ENCODE measurements at places on chromosomes 12 and 14.

- DNase-seq = peak; percentile 85
Measured at GRCh38 chr14:38280081-38280480, 24.2 kb upstream of the CLEC14A start.

GRCh38 chr14:22506778-22507351 lies 82.2 kb downstream of the DAD1 start:
- no peak for DNase-seq

DNA sequence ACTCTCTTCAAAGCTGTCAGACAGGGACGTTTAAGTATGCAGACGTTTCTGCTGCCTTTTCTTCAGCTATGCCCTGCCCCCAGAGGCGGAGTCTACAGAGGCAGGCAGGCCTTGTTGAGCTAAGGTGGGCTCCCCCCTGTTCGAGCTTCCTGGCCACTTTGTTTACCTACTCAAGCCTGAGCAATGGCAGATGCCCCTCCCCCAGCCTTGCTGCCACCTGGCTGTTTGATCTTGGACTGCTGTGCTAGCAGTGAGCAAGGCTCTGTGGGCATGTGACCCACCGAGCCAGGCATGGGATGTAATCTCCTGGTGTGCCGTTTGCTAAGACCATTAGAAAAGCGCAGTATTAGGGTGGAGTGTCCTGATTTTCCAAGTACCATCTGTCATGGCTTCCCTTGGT lies 900.4 kb upstream of the MDGA2 start:
- no peak for DNase-seq

DNA sequence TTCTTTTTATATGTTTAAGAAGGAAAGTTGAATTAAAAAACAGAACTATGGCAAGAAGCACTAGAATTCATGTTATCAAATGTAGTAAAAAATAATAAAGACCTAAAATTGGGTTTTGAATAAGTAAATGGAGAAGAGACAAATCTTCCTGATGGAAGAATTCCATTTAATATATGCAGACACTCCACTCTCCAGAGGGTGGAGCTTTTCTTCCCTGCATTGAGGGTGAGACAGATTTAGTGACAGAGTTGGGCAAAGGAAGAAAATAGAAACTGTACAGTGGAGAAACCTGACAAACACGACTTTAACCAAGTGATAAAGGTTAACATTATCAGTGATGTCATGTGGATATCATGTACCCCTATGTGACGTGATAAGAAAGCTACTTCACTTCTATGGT lies 217.6 kb downstream of the PRKD1 start:
- DNase-seq = no peak

DNA sequence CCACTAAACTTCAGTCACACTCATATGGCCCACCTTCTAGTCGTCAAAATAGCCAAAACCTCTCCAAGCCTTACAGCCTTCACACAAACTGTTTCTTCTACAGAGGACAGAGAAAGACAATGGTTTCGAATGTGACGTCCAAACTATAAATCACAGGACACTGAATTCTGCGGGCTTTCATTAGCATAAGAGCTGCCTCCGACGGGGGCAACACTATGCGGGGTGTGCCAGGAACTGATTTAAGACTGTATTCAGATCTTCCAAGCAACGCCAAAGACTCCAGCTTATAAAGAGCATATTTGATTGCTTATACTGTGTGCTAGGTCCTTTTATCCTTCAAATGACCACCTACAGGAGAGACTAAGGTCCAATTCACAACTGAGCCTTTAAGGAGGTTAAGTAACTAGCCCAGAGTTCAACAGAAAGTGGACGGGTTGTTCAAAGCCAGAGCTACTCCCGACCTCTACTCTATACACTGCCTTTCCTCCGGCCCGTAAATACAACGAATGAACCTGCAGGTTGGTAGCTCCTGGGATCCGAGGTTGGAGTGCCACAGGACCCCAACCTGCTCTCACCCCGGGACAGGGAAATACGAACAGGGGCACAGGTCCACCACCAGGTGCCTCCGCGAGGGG lies 575 bp downstream of the L2HGDH start:
- DNase-seq = peak; percentile 95

GRCh38 chr12:62291864-62292760 lies 31.9 kb downstream of the USP15 start:
- DNase-seq = no peak

DNA sequence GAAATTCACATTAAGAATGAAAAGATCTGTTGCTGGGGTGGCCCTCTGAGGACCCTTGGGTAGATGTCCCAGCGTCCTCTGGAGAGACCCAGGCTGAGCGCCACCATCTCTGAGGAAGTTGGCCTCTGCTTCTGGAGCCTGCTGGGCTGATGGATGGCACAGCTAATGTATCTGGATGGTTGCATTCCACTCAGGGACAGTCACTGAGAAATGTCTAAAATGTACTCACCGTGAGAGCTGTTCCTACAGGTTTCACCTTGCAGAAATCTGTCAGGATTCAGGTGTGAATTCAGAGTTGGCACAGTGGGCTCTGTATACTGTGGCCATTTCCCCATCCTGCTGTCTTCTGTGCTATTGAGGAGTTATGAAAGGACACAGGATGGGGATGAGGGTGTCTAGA lies 247.2 kb downstream of the AACS start:
- DNase-seq = no peak

GRCh38 chr12:52366738-52367485 lies at the start of gene KRT85:
Gene KRT85 (minus strand): TSS chr12:52367481. CDS start chr12:52367405, 76 bp downstream.
- DNase-seq = no peak

- DNase-seq = no peak
Measured at GRCh38 chr12:100164153-100164704, 21.6 kb upstream of the BLTP3B start.

DNA sequence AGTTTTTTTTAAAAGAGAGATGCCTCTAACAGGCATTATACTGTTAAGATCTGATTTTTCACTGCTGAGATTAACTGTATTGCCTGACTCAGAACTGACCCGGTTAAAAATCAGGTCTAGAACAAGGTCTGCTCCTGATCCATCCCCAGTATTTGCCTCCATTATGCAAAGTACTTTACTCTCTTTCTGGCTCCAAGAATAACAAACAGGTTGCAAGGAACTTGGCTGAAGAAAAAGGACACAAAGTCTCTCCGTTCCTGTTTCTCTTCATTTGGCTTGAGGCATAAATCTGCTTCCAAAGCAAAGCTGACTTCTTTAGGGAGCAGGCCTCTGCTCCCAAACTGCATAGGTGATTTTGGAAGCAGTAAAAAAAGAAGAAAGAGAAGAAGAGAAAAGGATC lies 199.3 kb upstream of the PDZRN4 start:
- DNase-seq = no peak

- DNase-seq = no peak
Measured at GRCh38 chr14:105287249-105288102, 13.3 kb downstream of the BRF1 start.

GRCh38 chr12:89212339-89212771 lies 139.9 kb downstream of the DUSP6 start:
- DNase-seq = peak; percentile 14

- peak; percentile 4 for DNase-seq
Measured at GRCh38 chr12:71636704-71637115, 26.9 kb downstream of the ZFC3H1 start.

DNA sequence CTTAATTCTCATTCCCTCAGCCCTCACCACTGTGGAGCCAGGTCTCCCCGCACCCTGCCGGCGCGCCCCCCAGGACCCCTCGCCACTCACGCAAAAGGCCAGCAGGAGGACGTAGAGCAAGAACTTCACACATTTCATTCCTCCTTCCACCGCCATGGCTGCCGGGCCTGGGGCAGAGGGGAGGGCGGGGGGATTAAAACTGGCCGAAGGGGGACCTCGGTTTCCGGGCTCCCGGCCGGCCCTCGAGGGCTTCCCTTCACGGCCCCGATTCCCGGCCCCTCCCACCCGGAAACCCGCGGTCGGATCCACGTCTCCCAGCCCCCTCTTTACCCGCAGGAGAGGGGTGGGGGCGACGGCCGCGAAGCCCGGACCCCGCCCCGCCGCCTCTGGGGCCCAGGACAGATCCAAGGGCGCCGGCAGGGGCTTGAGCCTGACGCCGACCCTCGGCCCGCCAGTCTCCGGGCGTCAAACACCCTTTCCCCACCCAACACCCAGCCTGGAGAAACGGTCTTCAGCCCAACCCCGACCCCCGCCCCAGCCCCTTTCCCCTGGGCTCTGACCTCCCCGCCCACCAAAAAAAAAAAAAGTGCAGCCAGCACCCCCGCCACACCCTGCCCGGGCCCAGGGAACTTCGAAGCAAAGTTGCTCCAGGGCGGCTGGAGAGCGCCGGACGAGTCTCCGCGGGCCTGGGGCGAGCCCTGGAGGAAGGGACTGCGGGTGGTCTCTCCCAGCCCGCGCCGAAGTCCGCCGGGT lies 447 bp downstream of the CD63 start:
- DNase-seq = peak; percentile 6

DNA sequence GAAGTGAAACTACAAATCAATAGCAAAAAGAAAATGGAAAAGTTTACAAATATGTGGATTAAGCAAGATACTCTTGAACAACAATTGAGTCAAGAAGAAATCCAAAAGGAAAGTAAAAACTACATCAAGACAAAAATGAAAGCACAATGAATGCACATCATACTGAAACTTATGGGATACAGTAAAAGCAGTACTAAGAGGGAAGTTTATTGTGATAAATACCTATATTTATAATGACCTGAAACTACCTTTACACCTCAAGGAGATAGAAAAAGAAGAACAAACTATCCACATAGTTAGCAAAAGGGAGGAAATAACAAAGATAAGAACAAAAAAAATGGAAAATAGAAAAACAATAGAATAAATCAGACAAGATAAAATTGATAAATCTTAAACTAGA lies 375.0 kb downstream of the TRHDE start:
- DNase-seq = no peak

GRCh38 chr12:42086031-42086430 lies 58.6 kb downstream of the GXYLT1 start:
- DNase-seq = no peak

DNA sequence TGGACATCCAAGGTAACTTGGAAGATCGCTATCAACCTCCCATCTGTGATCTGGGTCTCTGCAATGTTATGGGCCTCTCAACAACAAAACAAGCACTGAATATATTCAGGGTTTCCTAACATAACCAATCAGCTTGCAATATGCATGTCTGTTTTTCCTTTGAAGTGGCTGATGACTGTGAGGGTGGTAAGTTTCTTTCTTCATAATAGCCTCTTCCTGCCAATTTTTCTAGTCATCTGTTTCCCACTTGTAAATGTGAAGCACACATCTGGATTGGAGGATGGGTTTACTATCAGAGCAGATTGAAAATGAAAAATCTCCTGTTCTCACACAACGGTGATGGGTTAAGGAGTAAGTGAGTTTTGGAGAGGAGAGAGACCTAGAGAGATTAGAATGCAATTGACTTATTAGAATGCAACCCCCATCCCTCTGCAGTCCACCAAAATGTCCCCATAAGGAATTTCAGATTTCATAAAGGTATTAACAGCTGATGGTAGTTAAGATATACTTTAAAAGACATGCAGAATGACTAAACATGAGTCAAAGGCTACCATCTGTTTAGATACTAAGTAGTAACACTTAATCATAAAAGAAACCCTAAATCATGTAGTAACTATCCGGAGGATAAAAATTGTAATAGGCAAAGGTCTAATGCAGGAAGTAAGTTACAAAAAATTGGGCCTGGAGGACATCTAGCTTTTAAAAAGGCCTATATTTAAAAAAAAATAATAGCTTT lies 58.4 kb upstream of the SAV1 start:
- no peak for DNase-seq

DNA sequence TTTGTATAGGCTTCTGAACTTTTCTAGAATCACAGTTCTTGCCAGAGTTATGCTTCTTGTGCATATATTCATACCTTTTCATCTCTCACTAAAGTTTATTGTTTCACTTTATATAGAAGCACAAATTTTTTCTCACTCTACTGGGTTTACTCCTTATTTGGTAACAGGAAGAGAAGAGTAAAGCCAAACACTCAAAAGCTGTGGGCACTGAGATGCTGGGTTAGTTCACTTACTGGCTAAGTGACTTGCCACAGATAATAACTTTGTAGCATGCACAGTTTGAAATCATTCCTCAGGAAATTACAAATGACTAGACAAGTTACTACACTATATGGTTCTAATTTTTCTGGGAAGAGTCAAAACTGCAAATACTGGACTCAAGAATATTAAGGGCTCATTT lies 7.8 kb downstream of the HIGD1C start:
- no peak for DNase-seq

GRCh38 chr14:41806366-41806975 lies 199.8 kb downstream of the LRFN5 start:
- DNase-seq = no peak

GRCh38 chr12:113109872-113110599 lies 25.5 kb downstream of the RASAL1 start:
- no peak for DNase-seq

GRCh38 chr12:25972783-25973182 lies 14.3 kb downstream of the RASSF8 start:
- DNase-seq = no peak

DNA sequence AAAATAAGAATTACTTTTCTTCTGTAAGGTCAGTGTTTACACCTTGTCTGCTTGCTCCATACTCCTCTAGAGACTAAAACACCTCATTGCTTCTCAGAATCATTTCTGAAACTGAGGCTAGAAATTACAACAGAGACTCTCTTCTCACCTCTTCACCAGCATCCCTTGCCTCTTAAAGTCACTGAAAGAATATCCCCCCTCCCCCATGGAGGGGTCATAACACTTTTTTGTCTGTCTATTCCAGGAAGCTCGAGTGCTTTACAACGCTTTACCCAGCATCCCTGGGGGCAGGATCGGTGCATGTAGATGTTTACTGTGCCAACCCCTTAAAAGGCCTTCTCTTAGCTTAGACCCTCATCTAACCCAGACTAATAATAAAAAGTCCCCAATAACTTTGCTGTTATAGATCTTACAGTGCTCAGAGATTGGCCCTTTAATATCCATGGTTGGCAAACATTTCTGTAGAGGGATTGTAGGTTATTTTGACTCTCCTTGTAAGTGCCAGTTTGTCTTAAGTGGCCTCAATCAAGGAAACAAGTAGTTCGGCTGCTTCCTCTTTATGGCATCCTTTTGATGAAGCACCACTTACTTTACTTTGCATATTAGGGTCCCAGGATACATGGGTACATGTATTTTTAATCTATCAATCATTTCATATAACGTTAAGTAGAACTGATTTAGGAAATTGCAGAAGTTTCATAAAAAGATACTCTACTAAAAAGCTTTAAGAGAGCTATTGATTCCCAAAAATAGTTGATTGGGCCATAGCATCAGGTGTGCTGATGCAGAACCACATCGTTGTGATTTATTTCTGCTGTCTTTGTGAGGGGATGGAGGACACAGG lies 29.3 kb downstream of the PRKCH start:
- DNase-seq = peak; percentile 49
